SW480 (cell line): ENCODE measurements at places on chromosomes 1 and 21.

- no peak for DNase-seq
Observed at GRCh38 chr1:171257607-171258076, 9.3 kb downstream of the FMO1 start.

GRCh38 chr1:6467224-6467623 lies 1.3 kb upstream of the TNFRSF25 start:
- no peak for DNase-seq

DNA sequence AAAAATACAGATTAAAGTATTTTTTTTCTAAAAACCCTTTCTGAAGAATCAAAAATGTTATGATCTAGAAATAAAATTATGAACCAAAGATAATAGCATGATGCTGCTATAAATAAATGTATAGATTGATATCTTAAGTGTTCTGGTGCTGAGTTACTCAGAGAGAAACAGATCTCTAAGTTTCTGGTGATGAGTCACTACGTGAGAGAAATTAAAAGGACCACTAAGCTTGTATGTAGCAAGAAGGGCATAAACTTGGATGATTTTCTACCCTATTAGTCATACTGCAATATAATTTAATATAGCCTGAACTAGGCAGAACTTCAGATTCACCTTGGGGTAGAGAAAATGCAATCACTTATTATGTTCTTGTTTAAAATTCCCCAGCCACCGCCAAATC lies 514.8 kb downstream of the AMY1C start:
- no peak for DNase-seq

- DNase-seq, result peak; percentile 94
Observed at GRCh38 chr1:151254217-151255213, at the start of gene PSMD4. Gene PSMD4, plus strand, starts transcription at chr1:151254734. Its CDS starts 49 bp downstream, at chr1:151254783.

DNA sequence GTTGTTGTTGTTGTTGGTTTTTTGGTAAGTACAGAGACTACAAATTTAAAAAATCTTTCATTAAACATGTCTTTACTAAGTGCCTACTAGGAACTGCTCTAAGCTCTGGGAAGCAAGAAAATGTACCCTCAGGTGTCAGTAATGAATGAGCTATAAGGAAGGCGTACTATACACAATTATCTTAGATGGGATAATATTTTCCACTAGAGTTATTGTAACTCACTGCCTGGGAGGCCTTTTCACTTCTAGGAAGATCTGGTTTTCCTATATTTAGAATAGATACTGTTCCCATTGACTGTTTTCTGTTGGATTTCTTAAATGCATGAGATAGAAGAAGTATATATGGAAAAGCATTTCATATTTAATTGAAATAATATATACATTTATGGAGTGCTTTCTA lies 19.6 kb downstream of the CLIC4 start:
- no peak for DNase-seq

- DNase-seq, result no peak
Observed at GRCh38 chr1:197178998-197179397, 32.5 kb upstream of the ASPM start.

- DNase-seq, result peak; percentile 20
Observed at GRCh38 chr1:23867542-23867894, 572 bp downstream of the FUCA1 start.

- no peak for DNase-seq
Observed at GRCh38 chr1:93609536-93609935, 72.1 kb downstream of the BCAR3 start.

DNA sequence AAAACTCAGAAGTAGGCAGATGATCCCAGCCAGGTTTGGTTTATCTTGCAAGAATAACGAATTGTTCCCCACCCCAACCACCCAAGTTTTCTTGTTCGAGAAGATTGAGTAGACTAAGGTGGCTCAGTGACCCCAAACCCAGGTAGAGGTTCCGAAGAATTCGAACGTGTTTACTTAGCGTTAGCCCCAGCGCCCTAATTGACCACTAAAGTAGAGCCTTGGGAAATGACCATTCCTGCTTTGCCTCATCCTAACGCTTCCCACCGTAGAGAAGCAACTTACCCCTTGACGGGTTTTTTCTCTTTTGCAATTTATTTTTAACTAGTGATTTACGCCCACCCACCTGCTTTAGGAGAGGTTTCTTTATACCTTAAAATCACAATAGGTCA lies 870 bp downstream of the FBXO28 start:
- DNase-seq, result no peak

- DNase-seq, result no peak
Observed at GRCh38 chr1:45375104-45376090, 35.2 kb upstream of the MUTYH start.

GRCh38 chr1:156448134-156448967 lies 52.2 kb downstream of the MEF2D start:
- DNase-seq, result peak; percentile 42

- no peak for DNase-seq
Observed at GRCh38 chr1:21530368-21531016, 21.3 kb downstream of the ALPL start.

GRCh38 chr21:14567331-14568279 lies 21.5 kb upstream of the SAMSN1 start:
- no peak for DNase-seq

DNA sequence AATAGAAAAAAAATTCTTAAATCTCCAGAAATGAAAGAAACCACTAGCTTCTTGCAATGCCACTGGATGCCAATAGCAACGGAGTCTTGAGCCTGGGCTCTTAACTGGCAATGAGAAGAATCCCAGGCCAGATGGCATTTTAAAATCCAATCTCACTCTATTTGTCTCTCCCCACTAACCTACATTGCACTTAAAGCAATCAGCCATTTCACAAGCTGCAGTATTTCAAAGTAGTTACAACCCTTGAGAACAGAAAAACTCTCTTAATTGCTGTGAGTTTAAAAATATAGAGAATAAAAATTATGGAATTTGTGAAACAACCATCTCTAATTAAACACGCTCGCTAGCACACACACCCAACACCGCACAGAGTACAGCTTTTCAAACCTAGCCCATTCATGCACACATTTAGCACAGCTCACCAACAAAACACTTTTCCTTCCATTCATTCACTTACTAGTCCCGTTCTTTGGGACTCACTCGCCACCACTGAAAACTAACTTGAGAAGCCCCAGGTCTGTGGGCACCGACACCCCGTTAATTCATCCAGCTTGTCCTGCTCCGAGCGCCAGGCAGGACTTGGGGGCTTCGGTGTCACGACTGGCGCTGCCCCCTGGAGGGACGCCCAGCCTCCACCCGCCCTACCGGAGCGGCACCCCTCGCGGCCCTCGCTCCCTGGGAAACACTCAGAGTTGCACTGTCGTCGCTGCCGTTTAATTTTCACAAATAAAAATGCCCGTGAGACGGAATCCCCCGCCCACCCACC lies 1.0 kb downstream of the DDAH1 start:
- peak; percentile 28 for DNase-seq

GRCh38 chr1:183124259-183124658 lies 61.8 kb upstream of the LAMC2 start:
- no peak for DNase-seq

DNA sequence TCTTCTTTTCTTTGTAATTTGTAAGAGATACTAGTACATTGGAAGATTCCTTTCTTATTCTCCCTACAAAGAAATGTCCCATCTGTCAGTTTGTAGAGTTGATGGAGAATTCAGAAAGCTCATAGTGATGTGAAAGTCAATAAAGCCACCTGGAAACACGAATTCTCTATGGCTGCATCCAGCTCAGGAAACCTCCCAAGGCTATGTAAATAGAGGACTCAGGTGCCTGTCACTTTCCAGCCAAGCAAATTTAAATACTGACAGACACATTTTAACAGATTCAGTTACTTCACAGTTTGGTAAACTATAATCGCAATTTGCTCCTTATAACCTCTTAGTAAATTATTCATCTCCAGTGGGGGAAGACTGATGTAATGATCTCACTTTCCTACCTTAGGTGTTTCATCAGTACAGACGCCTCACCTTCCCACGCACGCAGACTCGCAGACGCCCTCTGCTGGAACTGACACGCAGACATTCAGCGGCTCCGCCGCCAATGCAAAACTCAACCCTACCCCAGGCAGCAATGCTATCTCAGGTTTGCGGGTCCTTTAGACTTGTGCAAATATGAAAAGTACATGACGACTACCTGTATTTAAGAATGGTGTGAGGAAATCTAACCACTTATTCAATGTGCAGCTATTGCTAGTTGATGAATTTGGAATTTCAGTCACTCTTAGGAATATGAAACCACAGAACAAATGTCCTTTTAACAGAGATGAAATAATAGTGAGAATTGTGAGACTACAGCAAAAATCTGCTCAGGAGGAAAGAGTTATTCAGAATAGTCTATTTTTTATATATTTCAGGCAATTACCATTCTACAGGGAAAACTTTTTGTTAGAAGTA lies 60.6 kb downstream of the PTPRC start:
- peak; percentile 47 for DNase-seq
